ENCODE measurements at places on chromosomes 1 and 21.

GRCh38 chr1:55037733-55038551 lies 1.4 kb upstream of the PCSK9 start:
- no peak for DNase-seq

GRCh38 chr1:157348538-157349480 lies 203.5 kb downstream of the FCRL5 start:
- no peak for DNase-seq

DNA sequence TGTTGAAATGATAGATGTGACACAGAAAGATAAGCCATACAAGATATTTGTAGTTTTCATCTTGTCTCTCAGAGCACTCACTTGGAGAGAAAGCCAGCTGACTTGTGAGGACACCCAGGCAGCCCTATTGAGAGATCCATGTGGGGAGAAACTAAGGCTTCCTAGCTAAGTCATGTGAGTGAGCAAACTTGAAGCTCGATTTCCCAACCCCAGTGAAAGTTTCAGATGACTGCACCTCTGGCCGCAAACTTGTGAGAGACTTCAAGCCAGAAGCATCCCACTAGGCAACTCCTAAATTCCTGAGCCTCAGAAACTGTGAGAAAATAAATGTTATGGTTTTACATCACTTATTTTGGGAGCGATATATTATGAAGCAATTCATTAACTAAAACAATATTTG lies 832.3 kb downstream of the LTN1 start:
- DNase-seq = peak; percentile 40

DNA sequence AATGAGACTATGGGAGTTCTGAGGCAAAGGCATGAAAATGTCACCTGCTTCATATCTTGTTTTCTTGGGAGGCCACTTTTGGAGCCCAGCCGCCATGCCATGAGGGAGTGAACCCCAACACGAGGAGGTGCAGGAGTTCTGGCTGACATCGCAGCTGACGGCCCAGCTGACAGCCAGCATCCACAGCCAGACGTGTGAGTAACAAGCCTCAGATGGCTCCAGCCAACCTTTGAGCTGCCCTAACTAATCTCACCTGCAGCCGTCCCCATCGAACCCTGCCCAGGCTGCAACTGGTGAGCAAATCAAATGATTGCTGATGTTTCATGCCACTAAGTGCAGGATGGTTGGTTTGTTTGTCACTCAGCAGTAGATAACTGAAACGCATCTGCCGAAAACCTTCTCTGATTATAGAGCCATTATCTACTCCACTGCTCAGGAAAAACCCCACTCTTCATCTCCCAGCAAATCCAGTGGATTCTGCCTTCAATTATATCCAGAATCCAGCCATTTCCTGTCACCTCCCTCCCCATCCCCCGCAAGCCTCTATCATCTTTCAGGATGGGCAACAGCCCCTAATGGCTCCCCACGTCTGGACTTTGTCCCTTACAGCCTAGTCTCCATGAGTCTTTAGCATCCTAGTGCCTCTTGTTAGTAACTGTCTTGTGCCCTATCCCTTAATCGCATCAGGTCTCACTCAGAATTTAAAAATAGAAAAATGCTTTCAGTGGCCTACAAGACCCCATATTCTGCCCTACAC lies 18.5 kb upstream of the RAB4A start:
- no peak for DNase-seq

DNA sequence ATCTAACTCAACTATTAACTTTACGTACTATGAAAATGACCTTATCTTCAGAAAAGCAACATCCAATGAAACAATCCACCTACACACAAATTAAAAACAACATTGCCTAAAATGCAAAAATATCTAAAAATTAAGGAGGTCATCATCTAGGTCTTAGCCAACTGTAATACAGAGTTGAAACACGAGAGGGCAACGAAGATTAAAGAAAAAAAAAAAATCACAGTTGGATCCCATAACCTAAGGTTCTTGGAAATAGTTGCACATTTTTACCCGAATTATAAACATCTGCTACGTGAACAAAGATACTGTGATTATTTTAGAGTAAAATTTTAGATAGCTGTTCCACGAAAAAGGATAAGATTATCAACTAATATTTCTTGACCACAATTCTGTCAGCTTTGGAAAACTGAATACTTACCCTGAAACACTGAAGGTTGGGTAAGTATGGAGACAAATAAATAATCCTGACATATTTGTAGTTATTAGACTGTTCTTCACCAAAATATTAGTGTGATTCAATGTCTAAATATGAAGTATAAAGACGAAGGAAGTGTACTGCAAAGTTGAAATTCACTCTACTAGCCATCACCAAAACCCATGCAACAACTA lies 88.0 kb upstream of the AK4 start:
- no peak for DNase-seq

DNA sequence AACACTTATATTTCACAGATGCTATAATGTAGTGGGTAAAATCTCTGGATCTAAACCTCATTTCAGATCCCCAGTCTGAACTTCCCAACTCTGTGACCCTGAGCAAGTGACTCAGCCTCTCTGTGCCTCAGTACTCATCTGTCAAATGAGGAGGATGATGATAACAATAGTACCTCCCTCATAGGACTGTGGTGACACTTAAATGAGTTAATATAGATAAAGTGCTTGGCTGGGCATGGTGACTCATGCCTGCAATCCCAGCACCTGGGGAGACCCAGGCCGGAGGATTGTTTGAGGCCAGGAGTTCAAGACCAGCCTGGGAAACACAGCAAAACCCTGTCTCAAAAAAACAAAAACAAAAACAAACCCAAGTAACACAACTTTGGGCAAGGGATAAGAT lies 4.7 kb upstream of the ECE1 start:
- DNase-seq = no peak

GRCh38 chr1:55534565-55535121 lies 319.5 kb upstream of the USP24 start:
- DNase-seq = peak; percentile 86

DNA sequence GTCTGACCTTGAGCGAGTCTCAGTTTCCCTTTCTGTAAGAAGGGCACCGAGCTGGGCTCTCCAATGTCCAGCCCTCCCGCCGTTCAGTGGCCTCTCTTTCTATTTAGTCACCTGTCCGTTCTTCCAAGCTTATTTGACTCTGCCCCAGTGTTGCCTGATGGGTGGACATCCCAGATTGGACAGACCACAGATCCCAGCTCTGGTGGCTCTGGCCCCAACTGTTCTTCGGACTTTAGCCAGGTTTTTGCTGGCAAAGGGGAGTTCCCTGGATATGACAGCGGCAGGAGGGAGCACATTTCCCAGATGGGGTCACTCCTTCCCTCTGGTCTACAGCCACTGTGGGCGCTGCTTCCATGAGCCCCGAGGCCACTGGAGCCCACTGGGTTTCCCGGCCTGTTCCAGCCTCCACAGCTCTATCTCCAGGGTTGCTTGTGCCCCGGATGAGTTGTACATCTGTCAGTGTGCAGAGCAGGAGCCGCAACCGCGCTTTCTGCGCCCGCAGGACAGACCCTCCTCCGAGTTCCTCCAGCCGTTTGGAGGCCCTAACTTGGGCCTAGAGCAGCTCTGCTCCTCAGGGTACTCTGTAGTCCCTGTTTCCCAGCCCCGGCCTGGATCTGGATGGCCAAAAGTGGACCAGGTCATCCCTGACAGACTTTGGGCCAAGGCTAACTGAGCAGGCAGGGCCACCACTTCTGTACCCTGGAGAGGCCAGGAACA lies 3.8 kb downstream of the DMBX1 start:
- DNase-seq = peak; percentile 46

- no peak for DNase-seq
Measured at GRCh38 chr1:158324395-158324794, 6.9 kb downstream of the CD1B start.

DNA sequence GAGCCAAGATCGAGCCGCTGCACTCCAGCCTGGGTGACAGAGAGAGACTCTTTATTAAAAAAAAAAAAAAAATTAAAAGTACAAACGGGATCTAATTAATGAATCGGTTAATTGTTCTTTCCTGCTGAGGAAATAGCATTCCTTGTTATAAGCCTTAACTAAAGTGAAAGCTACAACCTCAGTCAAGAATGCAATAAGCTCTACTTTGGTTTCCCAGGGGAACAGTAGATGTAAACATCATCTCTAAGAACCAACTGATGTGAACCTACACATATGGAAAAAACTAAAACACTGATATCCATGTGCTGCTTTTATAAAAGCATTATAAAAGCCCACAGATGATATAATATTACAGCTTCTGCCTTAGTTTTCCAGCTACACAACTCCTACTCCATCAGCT lies 41.9 kb downstream of the LPGAT1 start:
- no peak for DNase-seq

GRCh38 chr1:173266841-173267240 lies 59.7 kb upstream of the TNFSF4 start:
- DNase-seq = no peak

DNA sequence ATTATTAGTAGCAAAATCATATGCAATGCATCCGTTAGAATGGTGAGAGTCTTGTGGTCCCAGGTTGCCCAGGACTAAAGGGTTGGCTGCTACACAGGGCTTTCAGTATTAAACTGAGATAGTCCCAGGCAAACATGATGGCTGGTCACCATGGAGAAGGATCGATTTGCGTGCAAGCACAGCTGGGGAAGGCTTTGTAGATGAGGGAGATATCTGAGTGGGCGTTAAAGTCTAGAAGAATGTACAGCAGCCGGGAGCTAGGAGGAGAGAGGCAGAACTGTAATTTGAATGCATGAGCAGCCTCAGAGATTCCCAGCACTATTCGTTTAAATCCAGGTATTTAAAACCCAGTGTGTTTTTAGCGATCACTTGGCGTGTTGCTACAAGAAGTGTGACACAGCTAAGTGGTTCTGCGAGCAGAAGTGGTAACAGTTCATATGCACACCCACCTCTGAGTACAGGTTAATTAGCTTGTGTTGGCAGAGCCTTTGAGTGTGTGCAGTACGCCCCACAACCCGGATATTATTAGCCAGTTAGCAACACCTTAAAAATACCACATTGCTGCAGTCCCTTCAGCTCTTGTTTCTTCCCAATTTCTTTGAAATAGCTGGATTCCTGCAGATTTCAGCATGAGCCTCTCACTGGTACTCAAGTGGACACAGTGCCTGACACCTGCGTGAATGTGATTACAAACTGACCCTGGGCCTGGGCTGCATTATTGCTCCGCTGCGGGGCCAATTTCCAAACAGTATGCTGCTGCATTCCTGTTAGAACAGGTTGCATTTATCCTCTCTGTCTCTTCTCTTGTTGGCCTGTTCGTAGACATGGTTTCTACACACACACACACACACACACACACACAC lies 67.2 kb upstream of the SCAF4 start:
- no peak for DNase-seq

- no peak for DNase-seq
Measured at GRCh38 chr1:169193191-169193850, 86.8 kb downstream of the ATP1B1 start.

DNA sequence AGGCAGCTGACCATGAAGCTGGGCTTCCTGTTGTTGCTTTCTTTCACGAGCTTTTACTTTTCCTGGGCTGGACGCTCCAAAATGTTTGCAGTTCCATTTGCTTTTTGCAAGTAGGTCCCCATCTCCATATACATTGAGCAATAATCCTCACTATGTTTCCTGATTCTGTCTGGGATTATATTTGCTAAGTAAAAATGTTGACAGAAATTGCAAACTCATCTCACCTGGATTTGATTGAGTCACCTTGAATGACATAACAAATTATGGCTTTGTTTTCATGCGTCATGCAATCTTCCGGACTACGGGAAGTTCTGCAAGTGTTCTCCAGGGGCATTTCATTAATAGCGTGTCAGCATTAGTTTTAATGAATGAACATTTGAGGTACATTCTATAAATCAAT lies 18.9 kb downstream of the ATP5PO start:
- DNase-seq = no peak

GRCh38 chr21:26165331-26165730 lies 5.2 kb downstream of the APP start:
- DNase-seq = no peak

GRCh38 chr1:75672528-75673393 lies 51.7 kb upstream of the ACADM start:
- no peak for DNase-seq

DNA sequence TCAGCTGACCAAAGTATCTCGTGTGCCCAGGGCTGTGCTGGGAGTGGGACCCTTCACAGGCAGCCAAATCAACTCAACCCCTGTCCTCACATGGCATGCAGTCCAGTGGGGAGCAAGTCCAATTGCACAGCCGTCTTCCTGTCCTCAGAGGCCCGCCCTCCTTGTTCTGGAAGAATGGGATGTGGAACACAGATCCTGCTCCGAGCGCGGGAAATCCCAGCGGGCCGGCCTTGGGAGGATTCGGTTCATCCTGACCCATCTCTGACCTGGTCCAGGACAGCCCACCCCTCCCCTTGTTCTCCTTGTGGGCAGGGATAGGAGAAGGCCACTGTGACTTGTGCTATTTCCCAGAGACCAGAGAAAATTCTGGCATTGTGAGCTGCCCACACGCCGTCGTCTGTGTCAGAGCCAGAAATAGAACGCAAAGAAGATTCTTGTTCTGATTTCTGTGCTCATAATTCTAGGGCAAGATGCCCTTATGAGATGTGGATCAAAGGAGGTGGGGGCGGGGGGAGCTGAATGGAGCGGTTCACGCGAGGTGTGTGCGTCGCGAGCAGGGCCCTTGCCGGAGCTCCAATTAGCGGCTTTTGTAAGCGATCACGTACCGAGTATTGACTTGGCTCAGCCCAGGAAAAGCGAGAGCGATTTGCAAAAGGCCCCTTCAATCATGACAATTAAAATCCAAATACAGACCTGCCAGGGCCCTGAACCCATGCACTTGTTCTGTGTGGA lies 79.2 kb downstream of the AJAP1 start:
- DNase-seq = no peak

GRCh38 chr21:36708286-36709029 lies 9.5 kb downstream of the SIM2 start:
- no peak for DNase-seq

- DNase-seq = no peak
Measured at GRCh38 chr1:245240648-245241165, 85.9 kb downstream of the KIF26B start.

GRCh38 chr1:76289692-76290091 lies 215.1 kb downstream of the ST6GALNAC3 start:
- DNase-seq = no peak

- peak; percentile 97 for DNase-seq
Measured at GRCh38 chr1:27659497-27660299, 12.3 kb downstream of the IFI6 start.

GRCh38 chr1:221711656-221712055 lies 30.2 kb downstream of the DUSP10 start:
- DNase-seq = no peak
